Liver (tissue), 10 donors: ENCODE measurements at places on chromosomes 3 and 15. TPM values are rescaled to one million over a fixed set of nuclear protein-coding genes. Genes with fewer than 3 reads are reported as not detected.

TRIM42 gene
- total RNA-seq = not detected

RAB6B gene
- total RNA-seq = 2.8 TPM

STRC gene
- total RNA-seq = 0.25 TPM

CACNA1D gene
- 18.9 TPM for total RNA-seq

NR2E3 gene
- total RNA-seq = 0.17 TPM

REC114 gene
- not detected for total RNA-seq

CIB2 gene
- total RNA-seq = 0.25 TPM

PLD1 gene
- 31.5 TPM for total RNA-seq

DNA sequence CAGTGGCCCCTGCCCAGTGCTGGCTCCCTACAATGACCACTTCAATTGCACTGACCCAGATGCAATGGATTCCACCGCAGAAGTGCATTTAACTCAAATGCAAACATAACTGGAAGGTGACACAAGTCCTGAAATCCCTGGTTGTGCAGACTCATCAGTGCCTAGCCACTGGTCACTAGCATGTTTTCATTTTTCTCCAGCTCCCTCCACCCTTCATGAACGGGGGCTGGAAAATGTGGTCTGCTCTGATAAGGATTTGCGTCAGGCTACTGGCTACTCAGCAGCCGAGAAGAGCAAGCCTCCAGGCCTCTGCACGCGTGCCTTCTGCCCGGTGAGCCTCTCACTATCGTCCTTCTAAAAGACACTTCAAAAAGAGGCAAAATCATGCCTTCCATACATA, 27.4 kb upstream of the FURIN start:
- DNase-seq = peak; percentile 78

GRCh38 chr3:64053581-64053980, 30.3 kb upstream of the PSMD6 start:
- DNase-seq = no peak

DNA sequence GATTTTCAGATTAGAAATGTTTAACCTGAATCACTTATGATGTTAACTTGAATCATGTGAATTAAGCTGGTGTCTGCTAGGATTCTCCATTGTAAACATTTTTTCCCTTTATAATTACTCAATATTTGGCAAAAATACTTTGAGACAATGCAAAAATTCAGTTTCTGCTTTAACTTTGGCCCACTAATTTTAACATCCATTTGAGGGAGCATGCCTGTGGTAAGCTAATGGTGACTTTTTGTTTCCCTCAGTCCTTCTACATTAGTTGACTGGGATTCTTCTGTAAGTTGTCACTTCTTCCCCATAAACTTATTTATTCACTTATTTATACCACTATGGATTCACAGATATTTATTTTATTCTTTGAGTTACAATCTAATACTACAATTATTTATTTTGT, 59.3 kb downstream of the PIK3R4 start:
- DNase-seq = no peak

- DNase-seq = no peak
Measured at GRCh38 chr3:148229107-148229506, 468.6 kb upstream of the AGTR1 start.

DNA sequence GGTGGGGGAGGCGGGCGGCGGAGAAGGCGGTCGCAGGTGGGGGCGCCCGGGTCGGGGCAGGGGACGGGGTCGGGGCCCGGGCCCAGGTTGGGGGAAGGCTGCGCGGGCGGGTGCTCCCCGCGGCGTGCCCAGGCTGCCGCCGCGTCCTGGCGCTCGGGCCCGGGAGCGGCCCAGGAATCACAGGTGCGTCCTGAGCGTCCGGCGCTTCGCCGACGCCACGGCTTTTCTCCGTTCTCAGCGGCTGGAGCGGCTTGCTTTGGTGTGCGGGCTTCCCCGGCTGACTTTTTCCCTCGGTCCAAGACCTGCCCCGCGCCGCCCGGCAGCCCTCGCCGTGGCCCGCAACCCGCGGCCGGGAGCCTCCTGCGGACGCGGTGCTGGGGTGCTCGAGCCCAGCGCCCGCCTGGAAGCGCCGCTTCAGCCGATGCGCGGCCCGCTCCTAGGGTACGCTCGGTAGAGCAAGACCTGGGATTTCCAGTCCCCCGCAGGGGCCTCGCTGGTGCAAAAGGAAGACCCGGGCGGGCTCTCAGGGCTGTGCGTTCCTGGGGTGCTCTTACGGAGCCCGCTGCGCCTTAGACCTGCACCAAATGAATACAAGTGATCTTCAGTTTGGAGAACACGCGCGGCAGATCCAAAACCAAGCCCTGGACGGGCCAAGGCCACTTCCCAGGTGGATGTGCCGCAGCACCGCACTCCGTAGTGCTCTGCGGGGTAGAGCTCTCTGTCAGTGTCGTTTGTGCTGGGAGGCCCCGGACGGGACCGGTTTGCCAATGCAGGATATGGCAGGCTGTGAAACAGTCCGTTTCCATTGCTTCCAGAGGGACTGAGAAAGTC, 639 bp downstream of the NIPA1 start:
- DNase-seq = peak; percentile 43

DNA sequence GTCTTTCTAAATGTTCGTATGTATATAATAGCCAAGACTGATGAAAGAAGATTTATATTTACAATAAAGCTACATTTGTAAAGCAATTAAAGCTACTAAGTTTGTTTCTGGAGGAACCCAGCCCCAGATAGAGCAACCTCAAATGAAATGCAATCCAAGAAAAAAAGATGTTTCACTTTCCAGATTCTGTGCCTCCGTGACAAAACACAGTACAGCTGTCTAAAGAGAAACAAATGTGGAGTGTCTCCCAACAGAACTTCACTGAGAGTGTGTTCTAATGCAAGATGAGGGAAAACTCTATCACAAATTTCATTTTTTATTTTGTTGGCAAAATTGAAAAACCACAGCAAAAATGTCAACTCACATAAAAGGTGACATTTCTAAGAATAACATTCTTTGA, 317.0 kb downstream of the OCA2 start:
- no peak for DNase-seq

DNA sequence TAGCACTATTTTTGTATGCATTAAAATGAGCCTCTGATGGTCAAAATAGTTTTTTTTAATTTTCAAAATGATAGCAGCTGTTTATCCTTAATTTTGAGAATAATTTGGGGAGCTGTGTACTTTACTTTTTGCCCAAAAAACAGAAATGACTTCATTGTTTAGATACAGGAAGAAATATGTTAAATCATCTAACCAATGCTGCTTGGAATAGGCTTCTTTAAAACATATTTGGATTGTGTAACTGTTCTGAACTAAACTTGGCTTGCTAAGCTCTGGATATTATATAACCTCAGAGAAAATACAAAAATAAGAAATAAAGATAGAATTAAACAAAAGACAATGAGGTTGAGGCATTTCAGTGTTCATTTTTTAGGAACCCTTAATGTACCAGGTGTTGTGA, 119.3 kb downstream of the SERPINI1 start:
- no peak for DNase-seq

GRCh38 chr3:143827425-143827824, 20.8 kb downstream of the SLC9A9 start:
- DNase-seq = no peak

GRCh38 chr15:83299462-83299861, 15.0 kb upstream of the BNC1 start:
- no peak for DNase-seq

- DNase-seq = no peak
Measured at GRCh38 chr15:79978655-79979514, 7.9 kb upstream of the BCL2A1 start.

DNA sequence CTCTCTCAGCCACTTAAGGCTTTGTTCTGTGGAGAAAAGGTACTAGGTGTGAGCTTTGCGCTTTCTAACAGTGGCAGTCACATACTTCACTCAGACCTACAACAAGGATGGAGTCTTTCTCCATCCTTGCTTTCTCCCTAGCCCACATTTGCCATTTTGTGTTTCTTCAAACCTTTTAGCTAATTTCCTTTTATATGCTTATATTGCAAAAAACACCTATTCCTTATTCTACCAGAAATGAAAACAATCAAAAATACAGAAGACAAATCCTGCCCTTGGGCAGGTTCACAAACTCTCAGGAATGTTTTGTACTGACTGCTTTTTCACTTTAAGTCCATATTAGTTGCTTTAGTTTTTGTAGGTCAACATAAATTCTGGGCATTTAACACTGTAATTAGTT, 914.2 kb downstream of the SQOR start:
- DNase-seq = no peak

- DNase-seq = no peak
Measured at GRCh38 chr3:4052706-4053105, 250.5 kb upstream of the SETMAR start.

DNA sequence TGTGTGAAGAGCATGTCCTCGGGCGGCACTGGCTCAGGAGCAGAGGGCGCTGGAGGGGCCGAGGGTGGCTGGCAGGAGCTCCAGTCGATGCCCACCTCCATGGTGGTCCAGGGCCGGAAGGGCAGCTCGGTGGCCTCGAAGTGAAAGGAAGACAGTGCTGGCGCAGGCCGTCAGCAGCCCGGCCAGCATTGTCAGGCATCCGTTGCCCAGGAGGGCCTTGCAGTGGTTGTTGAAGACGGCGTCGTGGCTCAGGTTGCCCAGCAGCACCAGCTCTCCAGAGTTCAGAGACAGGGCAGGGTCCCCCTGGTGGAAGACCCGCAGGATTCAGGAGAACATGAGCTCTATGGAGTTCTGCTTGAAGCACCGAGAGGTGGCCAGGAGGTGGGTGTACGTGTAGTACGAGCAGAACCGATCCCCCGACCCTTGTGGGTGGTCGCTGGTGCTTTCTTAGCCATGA, 16.5 kb upstream of the SIAH2 start:
- DNase-seq = peak; percentile 42

GRCh38 chr3:51703761-51704510, 2.9 kb upstream of the GRM2 start:
- DNase-seq = no peak

GRCh38 chr15:61444585-61444984, 215.5 kb upstream of the RORA start:
- no peak for DNase-seq
